Progenitor cell of endocrine pancreas (in vitro differentiated cells): ENCODE measurements at places on chromosomes 6 and 20. TPM values are rescaled to one million over a fixed set of nuclear protein-coding genes. Genes with fewer than 3 reads are reported as not detected.

The POPDC3 gene
- total RNA-seq = 1.3 and 2.3 TPM in 2 replicates

The SPEF1 gene
- 1.7 and 1.9 TPM in 2 replicates for total RNA-seq

DNA sequence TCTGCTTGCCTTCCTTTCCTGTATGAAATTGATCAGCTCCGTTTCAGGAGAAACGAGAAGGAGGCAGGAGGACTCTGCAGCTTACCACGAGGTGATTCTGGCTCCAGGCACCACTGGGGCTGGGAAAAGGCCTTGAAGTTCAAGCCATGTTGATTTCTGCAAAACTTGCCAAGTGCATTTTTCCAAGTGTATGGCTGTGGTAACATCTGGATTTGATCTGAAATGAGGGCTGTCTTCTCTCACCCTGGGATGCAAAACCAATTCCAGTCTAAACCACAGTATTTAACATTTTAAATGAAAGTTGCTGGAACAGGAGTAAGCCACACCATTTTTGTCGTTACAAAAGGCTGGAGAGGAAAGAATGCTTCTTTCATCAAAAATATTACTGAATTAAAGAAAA lies 36.1 kb upstream of the FAM210B start:
- DNase-seq = no peak

The LY6G6C gene
- total RNA-seq = 0.60 and 1.3 TPM in 2 replicates

DNA sequence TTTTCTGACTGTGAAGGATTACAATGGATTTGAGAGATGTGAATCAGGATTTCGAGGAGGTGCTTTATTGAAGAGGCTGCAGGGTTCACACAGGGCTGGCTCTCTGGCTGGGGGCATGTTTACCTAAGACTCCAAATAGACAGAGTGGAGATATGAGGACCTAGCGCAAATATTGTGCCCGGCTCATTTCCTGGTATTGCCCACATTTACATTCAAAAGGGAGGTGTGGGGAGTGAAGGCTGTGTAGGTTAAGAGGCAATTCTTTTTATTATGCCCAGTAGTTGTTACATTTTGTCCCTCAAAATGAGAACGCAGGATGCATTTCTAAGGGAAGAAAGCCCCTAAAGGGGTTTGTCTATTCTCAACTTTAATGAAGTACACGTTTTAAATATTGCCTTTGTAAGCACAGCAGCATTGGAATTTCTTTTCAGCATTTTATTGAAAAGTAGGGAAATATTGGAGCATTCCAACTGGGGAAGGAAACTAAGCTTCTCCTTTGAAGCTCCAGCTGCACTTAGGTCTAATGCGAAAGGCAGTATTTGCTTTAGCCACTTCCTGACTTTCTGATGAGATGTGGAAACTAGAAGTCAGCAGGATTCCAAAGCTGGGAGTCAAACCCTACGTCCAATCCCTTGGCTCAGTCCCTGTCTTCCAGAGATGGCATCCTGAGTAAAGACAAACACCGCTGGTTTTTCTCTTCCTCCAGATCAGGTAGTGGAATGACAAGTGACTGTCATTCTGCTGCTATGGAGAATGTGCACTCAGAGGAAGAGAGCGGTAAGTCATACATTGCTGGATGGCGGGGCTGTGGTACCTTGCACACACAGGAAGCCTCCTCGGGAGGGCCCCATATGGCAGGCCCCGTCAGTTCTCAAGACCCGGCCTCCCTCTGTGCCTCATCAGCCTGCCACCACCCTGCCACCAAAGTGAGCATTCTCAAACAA lies 70.7 kb downstream of the MYB start:
- DNase-seq = no peak

GRCh38 chr6:34280216-34280615 lies 31.4 kb upstream of the SMIM29 start:
- no peak for DNase-seq

DNA sequence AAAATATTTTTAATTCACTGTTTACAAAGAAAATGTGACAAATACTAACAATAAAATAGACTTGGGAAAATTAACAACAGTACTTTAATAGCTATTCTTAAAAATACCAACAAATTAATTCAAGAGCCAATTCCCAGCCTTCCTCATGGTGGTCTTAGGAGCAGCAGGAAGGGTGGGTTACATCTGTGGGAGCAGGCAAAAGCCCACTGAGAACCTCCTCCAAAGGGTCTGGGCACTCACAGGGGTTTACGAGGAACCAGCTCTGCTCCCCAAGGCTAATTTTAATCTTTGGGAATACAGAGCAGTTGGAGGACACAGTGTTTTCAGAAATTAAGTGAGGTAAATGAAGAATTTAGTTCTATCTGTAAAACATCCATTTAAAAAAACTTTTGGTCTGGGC lies 10.2 kb downstream of the SOD2 start:
- no peak for DNase-seq

DNA sequence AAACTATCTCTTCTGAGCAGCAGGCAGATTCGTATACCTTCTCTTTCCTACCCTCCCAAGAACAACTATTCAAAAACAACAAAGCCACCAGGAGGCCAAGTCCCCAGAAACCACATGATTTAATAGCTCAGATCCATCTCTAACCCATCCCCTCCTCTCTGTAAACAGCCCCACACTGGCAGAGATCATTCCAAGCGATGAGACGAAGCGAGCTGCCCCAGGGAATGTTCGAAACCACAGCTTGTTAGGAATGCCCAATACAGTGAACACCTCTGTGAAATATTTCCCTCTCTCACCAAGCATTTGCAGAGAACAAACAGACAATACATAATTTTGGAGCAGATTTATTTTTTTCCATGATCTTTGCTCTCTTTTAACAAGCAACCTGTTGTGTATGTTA lies 231.8 kb downstream of the SOD2 start:
- no peak for DNase-seq

- no peak for DNase-seq
These were observed 31.6 kb downstream of the CD83 start for GRCh38 chr6:14149053-14149738.

The CLIC5 gene
- 28.4 and 35.9 TPM in 2 replicates for total RNA-seq

DNA sequence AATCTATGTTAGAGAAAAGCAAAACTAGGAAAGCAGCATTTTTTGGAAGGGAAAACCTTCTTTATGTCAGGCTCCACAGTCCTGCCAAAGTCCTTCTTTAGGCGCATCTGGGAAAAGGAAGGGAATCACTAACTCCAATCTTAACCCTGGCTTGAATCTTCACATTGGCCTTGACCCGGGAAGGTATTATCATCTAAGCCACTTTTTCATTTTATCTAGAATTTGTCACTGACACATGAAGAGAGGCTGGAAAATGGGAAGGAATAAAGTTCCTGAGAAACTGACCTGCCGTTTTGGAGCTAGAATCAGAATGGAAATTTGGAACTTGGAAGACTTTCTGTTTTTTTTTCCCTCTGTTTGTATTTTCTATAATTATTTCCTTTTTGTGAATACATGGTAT lies 53.4 kb upstream of the UTRN start:
- DNase-seq = no peak

The TFAP2D gene
- not detected in 2 replicates for total RNA-seq

The SPATS1 gene
- total RNA-seq = not detected in 2 replicates

GRCh38 chr6:96562886-96563285 lies at the start of gene FHL5:
Gene FHL5, plus strand, starts transcription at chr6:96563128. Its CDS starts 40,486 bp downstream, at chr6:96603614.
- no peak for DNase-seq

- DNase-seq = no peak
These were observed 43.7 kb upstream of the ADTRP start for GRCh38 chr6:11822346-11822745.

The HSPA12B gene
- total RNA-seq = not detected in 2 replicates

GRCh38 chr6:157381631-157382621 lies 936 bp downstream of the ZDHHC14 start:
- peak; percentile 36 for DNase-seq
